Hematopoietic multipotent progenitor cell treated with erythropoietin and hydrocortisone succinate and interleukin-3 and kit ligand, for 15 days (in vitro differentiated cells): ENCODE measurements at places on chromosomes 16 and 17.

- DNase-seq: no peak
Measured at GRCh38 chr16:84220851-84221250, 19.0 kb downstream of the KCNG4 start.

DNA sequence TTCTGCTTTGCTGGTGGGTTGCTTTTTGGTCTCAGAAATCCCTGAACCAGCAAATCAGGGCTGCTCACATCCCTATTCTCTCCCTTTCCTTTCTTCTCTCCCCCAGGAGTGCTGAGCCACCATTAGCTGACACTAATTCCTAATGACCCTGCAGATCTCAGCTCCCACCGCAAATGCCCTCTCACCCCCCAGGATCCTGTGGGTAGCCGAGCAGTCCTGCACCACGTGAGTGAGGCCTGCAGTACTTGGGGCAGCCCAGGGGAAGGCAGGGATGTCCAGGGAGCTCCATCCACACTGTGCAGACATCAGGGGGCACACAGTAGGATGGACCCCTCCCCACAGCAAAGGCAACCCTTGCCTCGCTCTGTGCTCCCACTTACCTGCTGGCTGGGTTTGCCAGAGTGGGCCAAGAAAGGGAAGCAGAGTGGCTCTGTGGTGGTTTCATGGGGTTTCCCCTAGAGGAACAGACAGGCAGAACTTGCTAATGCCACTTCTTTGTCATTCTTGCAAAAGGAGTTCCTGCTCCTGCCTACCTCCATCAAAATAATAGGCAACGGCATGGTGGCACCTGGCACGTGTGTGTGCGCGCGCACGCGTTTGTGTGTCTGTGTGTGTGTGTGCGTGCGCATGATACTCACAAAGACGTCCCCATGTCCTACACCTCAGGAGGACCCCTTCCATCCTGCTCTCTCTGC is 135.6 kb downstream of the GAS7 start:
- DNase-seq: no peak

DNA sequence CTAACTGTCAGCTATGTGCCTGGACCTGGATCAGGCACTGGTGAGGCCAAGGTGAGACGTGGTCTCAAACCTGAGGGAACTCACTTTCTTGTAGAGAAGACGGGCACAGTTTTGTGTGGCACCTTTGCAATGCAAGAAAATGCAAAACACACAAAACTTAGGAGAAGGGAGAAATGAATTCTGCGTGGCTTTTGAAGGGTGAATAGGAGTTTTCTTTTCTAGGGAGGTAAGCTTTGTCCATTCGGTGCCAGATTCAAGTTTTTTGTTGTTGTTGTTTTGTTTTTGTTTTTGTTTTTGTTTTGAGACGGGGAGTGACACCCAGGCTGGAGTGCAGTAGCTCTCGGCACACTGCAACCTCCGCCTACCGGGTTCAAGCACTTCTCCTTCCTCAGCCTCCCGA is 1.4 kb downstream of the TOM1L1 start:
- DNase-seq: no peak

GRCh38 chr16:82074019-82074558 is 39.0 kb downstream of the HSD17B2 start:
- no peak for DNase-seq

GRCh38 chr17:40588552-40588951 is 23.3 kb upstream of the CCR7 start:
- DNase-seq: no peak

GRCh38 chr17:61399131-61400065 is at the start of gene TBX2:
TBX2 (plus strand) TSS chr17:61399843; CDS start chr17:61400177, 334 bp downstream.
- no peak for DNase-seq

GRCh38 chr17:336110-337021 is 16.2 kb downstream of the RPH3AL start:
- no peak for DNase-seq

DNA sequence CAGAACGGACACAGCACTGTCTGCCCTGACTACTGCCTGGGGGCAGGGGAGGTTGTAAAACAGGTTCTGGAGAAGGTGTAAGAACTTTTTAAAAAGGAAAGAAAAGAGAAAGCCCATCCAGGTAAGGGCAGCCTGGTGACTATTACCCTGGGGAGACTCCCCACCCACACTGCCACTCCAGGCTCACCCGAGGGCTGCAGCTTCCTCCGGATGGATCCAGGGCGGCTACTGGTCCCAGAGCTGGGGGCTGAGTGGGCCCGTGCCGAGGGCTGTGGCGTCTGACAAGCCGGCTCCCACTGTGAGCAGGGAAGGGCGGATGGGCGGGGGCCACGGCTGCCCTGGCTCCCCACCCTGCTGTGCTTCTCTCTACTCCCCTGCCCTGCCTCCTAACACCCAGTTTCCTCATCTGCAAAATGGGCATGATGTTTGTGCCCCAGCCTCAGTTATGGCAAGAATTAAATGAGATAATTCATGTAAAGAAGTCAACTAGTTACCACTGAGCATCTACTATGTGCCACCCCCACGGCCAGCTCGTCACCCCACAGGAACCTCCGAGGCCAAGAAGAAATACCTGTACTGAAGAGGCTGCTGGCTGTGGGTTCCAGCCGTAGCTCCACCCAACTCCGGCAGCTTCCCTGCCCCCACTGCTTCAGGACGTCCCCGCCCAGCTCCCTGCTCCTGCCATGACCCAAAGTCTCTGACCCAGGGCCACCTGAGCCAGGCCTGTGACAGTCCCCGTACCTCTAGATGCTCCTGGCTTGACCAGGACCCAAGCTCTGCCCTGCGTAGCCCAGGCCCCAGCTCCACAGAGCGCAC is 24.2 kb downstream of the KATNB1 start:
- DNase-seq: no peak

- DNase-seq: no peak
Measured at GRCh38 chr17:31579265-31579664, 187.8 kb downstream of the RAB11FIP4 start.

DNA sequence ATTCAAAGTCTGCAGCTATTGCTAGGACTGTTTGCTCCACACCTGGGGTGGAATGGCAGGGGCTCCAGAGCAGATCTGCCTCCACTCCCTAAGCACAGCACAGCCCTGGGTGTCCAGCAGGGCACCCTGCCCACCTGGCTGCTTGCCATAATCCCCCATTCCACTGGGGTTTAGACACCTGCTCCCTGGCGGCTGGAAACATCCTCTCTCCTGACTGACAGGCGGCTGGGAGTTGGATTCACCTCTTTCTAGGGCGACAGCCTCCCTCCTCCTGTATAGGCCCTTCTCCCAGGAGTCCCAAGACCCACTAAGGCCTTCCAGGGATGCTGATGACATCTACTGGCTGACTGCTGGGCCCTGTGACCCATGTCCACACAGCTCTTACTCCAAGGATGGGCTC is 18.0 kb downstream of the HDAC5 start:
- no peak for DNase-seq

DNA sequence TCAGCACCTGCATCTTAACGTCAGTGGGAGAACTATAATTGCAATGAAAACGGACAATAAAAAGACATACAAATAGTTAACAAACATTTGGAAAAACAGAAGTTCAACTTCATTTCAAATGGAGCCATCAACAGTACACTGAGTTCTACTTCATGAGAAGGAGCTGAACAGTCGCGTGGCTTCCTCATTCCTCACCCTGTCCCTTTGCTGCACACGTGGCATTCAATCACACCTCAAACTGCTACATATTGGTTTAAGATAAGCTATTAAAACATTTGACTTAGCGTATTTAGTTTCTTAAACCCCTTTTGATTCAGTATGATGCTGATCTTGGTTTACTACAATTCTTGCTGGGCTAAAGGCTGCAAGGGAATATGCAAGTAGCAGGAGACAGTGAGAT is 76.8 kb downstream of the CDK5R1 start:
- no peak for DNase-seq

GRCh38 chr17:70945386-70945785 is 776.1 kb downstream of the KCNJ2 start:
- no peak for DNase-seq

DNA sequence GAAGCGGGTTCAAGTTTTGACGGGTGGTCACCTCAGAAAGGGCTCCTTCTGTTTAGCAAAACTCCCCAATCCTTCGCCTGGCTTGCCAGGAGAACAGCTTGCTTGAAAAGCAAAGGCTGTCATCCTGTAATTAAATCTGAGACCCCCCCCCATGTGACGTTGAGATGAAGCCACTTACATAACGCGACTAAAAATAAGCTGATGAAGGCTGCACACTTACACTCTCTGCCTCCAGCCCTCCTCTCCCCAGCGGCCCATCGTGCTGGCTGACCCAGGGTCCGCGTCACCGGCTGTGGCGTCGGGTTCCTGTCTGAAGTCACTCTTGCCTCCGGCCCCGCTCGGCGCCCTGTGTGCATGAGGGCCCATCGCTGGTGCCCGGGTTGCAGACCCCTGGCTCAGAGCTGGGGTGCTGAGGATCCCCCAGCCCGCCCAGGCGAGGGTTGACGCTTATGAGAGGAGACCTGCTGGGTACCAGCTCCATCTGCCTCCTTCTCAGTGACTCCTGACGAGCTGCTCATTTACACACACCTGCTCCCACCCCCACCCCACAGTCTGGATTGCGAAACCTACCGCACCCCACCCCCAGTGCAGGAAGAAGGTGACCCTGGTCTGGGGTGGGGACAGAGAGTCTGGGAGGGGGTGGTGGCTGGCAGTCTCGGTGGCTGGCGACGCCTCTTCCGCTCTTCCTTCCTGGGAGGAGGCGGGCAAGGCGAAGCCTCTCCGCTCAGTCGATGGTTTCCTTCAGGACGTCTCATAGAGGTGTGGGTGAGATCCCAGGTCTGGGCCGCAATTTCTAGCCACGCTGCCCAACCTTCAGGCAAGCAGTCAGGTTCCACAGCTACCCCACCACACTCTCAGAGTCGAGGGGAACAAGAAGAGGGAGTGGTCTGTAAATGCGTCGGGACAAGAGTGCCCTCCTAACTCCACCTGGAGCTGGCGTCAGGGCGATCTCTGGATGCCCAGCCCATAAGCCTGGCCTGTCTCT is 3.1 kb upstream of the BAIAP2 start:
- DNase-seq: no peak

DNA sequence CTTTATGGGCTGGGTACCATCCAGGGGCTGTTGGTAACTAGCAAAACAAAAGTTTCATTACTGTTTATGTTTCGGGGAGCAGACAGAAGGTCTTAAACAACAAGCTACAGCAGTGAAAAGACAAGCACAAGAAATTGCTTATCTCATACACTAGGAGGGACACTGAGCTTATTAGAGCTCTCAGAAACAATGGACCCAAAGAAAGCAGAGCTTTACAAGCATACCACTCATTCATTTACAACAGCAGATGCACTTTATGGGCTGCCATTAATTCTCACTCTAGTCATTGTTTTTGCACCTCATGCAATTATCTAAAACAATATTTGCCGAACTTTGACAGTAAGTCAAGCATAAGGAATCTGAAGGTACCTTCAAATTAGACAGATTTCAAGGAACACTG is 10.0 kb downstream of the KRT16 start:
- DNase-seq: no peak

- no peak for DNase-seq
Measured at GRCh38 chr16:46907061-46907774, 23.1 kb downstream of the GPT2 start.

- peak; percentile 22 for DNase-seq
Measured at GRCh38 chr16:424033-424622, 1.3 kb upstream of the RAB11FIP3 start.

GRCh38 chr16:54360681-54361080 is 74.1 kb upstream of the IRX3 start:
- no peak for DNase-seq

- DNase-seq: peak; percentile 33
Measured at GRCh38 chr17:40323391-40324381, 14.7 kb downstream of the RARA start.

- DNase-seq: no peak
Measured at GRCh38 chr16:1884889-1885288, 12.9 kb upstream of the MEIOB start.

- no peak for DNase-seq
Measured at GRCh38 chr16:64406770-64407181, 715.1 kb downstream of the CDH11 start.

- no peak for DNase-seq
Measured at GRCh38 chr17:79830763-79831264, 8.4 kb downstream of the CBX4 start.

GRCh38 chr16:48892893-48893292 is 282.9 kb upstream of the N4BP1 start:
- no peak for DNase-seq

DNA sequence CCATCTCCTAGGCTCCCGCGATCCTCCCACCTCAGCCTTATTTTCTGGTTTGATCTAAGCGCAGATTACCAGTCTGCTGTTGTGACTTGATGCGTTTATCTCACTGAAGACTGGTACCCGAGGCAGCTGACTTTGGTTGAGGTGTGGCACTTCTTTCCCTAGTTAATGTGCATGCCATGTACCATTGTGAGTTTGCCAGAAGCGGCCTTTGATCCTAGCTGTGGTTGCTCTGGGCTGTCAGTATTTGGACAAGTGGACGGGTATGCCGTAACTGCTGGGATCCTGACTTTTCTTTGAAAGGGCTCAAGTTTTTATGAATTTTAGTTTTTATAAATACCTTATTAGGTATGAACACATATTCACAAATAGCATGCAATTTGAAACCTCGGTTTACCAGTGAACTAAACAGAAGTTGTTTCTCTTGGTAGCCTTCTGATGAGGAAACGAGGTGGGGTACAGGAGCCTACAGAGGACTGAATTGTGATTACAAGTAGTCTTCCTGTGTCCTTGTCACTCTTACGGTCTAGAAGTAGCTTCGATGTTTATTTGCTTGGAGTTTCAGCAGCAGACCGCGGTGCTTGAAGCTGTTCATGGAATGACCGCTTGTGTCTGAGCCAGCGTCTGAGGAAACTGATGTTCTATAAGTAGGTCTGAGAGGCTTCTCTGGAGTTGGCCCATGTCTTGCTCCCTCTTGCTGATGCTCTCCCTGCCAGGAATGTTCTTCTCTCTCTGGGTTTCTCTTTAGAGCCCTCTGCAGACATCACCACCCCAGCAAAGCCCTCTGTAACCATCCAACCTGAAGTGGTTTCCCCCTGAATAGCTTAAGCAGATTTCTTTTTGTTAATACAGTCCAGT is 40.0 kb downstream of the SEC14L1 start:
- DNase-seq: no peak

GRCh38 chr17:19284005-19284959 is 47.1 kb downstream of the EPN2 start:
- no peak for DNase-seq

DNA sequence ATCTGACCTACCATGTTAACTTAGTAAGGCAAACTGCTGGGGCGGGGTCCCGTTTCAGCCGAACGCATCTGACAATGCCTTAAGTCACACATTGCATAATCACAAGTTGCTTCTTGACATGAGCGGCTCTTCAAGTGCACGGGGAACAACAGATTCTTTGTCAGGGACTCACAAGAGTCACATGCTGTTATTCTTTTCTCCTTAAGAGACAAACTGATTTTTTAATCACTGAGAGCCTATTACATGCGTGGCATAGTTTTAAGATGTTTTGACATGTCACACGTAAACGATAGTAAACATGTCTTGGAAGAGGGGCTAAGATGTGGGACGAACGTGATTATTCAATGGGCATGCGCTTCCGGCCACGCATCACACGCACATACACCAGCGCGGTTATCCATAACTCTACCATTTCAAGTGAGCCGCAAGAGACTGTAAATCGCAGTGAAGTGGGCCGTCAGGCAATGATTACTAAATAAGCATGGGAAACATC is 63.4 kb downstream of the ADCY9 start:
- DNase-seq: no peak
